ENCODE measurements at places on chromosomes 5 and 9. TPM values are rescaled to one million over a fixed set of nuclear protein-coding genes. Genes with fewer than 3 reads are reported as not detected.

CCIN gene
- 0.35 TPM for total RNA-seq

WDR31 gene
- total RNA-seq, result 9.0 TPM

SLC36A2 gene
- not detected for total RNA-seq

PIP5KL1 gene
- total RNA-seq, result 7.8 TPM

BARHL1 gene
- total RNA-seq, result not detected

PPIC gene
- 35.9 TPM for total RNA-seq

ROR2 gene
- 142 TPM for total RNA-seq

EPB41L4B gene
- total RNA-seq, result 6.9 TPM

PAPPA gene
- 0.09 TPM for total RNA-seq

REXO4 gene
- total RNA-seq, result 31.1 TPM

LVRN gene
- 0.09 TPM for total RNA-seq

EIF4EBP3 gene
- 5.9 TPM for total RNA-seq

EGR1 gene
- 14.2 TPM for total RNA-seq

CFAP90 gene
- total RNA-seq, result 0.61 TPM

AJM1 gene
- total RNA-seq, result 2.1 TPM

Measured in endodermal cell (in vitro differentiated cells).